SW 1271 (cell line): ENCODE measurements at places on chromosomes 12 and 14.

- DNase-seq = no peak
Measured at GRCh38 chr14:52494444-52494843, 57.9 kb downstream of the TXNDC16 start.

DNA sequence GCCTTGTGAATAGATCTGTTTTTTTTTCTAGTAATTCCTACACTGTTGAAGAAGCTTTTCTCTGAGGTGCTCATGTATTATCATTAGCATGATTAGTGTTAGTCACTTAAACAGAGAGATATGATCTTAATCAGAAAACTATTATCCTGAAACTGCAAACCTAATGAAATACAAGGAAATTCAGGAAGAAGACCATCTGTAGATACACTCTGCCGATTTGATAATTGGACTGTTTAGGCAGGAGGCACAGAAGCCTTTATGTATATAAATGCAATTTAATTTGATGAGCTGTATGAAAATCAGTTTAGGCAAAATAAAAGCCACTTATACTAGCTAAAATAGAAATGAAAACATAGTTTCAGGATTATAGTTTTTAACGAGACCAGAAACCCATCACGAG lies 23.3 kb downstream of the PDZRN4 start:
- no peak for DNase-seq

GRCh38 chr14:93566065-93566693 lies 135.4 kb downstream of the UNC79 start:
- DNase-seq = no peak

DNA sequence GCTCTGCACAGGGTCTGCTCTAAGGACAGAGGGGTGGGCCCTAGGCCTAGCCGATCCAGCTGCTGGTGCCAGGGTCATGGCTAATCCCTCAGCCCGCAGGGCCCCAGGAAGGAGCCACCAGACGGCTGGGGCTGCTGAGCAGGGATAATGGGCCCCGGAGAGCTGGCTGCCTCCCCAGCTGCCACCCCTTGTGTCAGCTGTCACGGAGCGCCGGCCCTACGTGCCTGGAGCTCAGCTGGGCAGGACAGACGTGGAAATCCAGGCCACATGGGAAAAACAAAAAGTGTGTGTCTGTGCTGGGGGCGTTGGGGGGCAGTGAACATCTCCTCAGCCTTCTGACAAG lies 36.2 kb downstream of the CHGA start:
- no peak for DNase-seq

DNA sequence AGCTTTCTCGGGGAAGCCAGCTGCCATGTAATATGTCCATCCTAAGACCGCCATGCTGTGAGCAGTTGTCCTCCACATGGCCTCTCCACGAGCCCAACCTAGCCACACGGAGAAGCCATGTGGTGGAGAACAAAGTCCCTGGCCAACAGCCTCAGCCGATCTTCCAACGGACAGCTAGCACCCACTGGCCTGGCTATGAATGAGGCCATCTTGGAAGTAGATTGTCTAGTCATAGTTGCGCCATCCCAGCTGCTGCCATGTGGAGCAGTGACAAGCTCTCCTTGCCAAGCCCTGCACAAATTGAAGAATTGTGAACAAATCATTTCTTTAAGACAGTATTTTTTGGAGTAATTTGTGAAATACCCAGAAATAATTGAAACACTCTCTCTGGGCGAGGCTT lies 49.3 kb upstream of the USP44 start:
- DNase-seq = no peak

- no peak for DNase-seq
Measured at GRCh38 chr14:97712471-97712870, 915.3 kb downstream of the VRK1 start.

DNA sequence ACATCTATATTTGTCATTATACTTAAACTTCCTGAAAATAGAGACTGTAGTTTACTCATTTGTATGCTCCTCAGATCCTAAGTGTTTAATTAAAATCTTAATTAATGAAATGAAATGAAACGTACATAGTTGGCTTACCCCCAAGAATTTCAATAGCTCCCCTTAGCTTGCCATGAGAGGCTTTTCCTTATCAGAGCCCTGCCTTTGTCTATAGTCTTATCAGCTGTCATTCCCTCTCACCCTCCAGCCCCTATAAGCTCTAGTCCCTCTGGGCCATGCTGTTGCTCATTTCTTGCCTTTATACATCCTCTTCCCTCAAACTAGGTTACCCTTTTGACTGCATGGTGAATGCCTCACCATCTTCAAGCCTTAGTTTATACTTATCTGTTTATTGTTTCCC lies 1.1 kb upstream of the RTRAF start:
- DNase-seq = no peak

- DNase-seq = no peak
Measured at GRCh38 chr14:35202195-35202594, 79.8 kb downstream of the PRORP start.

DNA sequence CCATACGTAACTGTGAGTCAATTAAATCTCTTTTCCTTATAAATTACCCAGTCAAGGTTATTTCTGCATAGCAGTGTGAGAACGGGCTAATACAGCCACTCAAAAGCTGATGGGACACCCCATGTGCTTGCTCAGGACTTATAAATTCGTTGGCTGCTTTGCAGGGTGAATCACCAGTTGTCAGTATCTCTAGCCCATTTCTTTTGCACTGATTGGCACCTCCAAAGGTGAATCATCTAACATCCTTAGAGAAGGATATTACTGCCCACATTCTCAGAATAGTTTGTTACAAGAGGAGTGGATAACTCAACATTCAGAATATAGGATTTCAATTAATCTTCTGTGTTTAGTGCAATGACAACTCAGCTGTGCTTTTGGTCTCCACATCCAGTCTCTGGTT lies 601.5 kb downstream of the KCNH5 start:
- peak; percentile 18 for DNase-seq

- DNase-seq = no peak
Measured at GRCh38 chr14:100239211-100239839, 381 bp downstream of the YY1 start.

GRCh38 chr14:101719708-101720107 lies 41.8 kb upstream of the PPP2R5C start:
- DNase-seq = no peak

- DNase-seq = no peak
Measured at GRCh38 chr12:62575036-62575435, 108.4 kb downstream of the MON2 start.

DNA sequence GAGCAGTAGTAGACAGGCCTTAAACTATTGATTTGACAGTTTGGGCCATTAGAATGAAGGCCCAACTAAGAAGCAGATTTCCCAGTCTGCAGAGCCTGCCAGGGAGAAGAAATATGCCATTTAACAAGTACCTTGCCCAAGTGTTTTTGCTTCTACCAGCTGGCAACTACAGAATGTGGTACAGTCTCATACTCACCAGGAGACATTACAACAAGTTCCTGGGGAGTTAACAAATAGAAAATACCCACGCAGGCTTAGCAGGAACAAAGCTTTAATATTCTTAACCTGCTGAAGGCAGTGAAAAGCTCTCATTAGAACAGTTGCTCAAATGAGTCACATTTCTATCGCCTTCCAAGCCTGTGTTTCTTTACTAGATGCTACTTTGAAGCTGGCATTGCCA lies 241.0 kb downstream of the TMEM117 start:
- DNase-seq = no peak

DNA sequence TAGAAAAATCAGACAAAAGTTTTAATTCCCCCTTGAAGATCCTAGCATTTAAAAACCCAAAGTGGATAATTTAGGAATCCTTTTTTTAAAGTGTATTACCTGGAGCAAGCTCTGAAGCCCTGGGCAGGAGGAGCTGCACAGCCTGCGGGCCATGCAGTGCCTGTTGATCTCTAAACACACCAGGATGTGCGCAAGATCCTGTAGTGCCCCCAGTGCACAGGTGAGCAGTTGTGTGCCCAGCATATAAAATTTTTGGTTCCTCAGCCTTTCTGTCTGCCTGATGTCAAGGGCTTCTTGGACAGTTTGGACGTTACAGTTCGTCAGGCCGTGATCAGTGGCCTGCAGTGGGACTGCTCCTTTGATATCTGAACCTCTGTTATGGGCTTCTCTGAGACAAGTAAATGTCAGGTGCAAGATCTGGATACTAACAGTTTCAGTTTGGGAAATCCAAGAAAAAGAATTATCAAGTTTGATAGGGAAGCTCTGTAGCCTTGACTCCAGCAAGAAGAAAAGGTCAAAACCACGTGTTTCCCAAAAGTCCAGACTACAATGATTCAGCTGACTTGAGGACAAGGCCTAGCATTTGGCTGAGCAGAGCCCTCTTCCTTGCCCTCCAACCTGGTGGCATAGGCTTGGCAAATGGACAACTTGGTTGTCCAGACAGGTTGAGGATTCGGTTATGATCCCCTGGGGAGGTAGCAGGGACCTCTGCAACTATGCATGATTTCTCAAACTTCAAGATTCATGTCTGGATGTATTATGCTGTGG lies 1.0 kb downstream of the ATXN7L3B start:
- DNase-seq = peak; percentile 26

GRCh38 chr14:102222009-102222575 lies 82.4 kb downstream of the WDR20 start:
- DNase-seq = no peak

- no peak for DNase-seq
Measured at GRCh38 chr12:50006280-50006679, 19.0 kb downstream of the RACGAP1 start.

DNA sequence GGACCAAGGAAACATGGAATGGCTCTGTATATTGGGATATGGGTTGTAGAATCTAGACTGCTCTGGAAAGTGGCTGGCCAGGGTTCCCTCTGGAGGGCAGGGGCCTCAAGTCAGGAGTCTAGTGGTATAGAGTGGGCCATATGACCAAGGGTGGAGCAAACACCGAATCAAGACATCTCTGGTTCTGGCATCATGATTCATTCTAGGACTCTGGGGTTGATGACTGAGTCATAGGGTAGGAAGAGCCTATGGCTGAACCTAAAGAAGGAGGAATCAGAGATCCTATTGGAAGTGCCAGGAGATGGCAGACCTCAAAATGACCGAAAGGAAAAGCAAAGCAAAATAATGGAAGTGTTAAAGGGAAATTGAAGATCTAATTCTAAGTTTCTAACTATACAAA lies 356.4 kb upstream of the PRICKLE1 start:
- DNase-seq = no peak

GRCh38 chr12:7907009-7907408 lies 29.0 kb downstream of the SLC2A3 start:
- DNase-seq = no peak

DNA sequence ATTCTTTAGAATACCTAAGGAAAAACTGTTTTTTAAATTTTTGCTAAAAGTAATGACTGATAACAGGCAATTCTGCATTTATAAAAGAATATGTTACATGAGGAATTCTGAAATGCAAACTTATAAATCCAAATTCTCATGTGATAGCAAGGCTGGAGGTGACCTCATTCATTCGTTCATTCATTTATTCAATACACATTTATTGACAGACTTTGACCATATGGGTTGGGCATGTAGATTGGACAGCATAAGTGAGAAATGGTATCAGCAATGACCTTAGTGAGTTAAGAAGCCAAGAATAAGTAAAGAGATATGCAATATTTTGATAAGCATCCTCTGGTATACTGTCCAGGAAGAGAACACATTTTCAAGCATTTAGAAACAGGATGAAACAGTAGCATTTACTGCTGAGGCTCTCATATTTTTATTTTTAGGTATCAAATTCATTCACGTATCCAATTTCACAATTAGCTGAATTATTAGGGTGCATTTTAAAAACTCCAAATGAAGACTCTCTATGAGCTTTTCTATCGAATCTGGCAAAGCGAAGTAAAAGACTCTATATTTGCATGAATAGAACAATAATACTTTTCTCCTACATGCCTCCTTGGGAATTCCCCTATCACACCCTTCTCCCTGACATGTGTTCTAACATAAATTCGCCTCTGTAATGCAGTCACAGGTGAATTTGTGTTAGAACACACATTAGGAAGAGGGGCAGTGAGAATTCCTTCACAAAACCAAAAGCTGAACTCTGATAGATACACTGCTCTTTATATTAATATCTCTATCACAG lies 49.9 kb downstream of the PEBP1 start:
- no peak for DNase-seq

GRCh38 chr14:65156568-65157366 lies 54.5 kb upstream of the MAX start:
- no peak for DNase-seq

- no peak for DNase-seq
Measured at GRCh38 chr12:100077367-100077766, 65.3 kb downstream of the BLTP3B start.

- DNase-seq = no peak
Measured at GRCh38 chr12:44507461-44507860, 368.7 kb downstream of the NELL2 start.

DNA sequence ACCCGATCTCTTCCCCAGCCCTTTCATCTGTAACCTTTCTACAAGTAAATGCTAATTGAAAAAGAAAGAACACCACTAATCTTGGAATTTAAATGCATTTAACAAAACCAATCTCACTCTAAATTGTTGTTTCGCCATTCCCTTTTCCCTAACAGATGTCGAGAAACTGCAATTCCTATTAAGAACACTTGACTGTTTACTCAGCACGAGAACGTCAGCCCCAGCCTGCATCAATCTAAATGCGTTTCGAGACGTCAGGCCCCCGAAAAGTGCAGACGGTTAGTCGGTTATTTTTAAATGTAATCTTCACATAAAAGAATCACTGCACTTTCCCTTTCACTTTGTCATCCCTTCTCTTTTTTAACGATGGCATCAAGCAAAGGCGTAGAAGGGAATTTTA lies 837.6 kb downstream of the VRK1 start:
- DNase-seq = no peak

- DNase-seq = no peak
Measured at GRCh38 chr12:115423546-115423987, 739.6 kb upstream of the TBX3 start.

DNA sequence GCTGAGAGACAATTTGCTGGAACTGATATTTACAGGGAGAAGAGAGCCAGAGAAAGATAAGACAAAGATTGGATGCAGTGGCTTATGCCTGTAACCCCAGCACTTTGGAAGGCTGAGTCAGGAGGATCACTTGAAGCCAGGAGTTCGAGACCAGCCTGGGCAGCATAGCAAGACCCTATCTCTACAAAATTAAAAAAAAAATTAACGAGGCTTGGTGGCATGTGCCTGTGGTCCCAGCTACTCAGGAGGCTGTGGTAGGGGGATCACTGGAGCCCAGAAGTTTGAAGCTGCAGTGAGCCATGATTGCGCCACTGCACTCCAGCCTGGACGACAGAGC lies 2.9 kb upstream of the P2RX7 start:
- DNase-seq = no peak

GRCh38 chr14:54450535-54450934 lies 9.4 kb upstream of the CNIH1 start:
- no peak for DNase-seq

DNA sequence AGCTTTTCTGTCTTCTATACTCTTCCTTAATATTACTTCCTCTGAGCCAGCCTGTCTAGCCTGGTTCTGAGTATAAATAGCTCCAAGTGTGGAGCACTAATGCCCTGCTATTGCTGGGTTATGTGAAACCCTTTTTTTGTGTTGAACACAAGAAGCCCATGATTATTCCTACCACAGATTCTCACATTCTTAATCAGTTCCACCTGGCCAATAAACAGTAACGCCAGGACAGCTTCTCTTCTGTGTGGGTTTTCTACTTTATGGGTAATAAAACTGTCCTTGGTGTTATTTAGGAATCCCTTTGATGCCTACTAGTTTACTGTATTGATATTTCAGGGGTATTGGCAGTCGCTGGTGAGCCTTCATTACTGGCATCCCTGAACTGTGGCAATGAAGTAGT lies 48.9 kb upstream of the LRIG3 start:
- no peak for DNase-seq

- DNase-seq = no peak
Measured at GRCh38 chr14:102206918-102207317, 67.2 kb downstream of the WDR20 start.
